ENCODE measurements at places on chromosomes 5 and 9.

- DNase-seq = no peak
Observed at GRCh38 chr5:135851186-135851914, 16.9 kb downstream of the SLC25A48 start.

DNA sequence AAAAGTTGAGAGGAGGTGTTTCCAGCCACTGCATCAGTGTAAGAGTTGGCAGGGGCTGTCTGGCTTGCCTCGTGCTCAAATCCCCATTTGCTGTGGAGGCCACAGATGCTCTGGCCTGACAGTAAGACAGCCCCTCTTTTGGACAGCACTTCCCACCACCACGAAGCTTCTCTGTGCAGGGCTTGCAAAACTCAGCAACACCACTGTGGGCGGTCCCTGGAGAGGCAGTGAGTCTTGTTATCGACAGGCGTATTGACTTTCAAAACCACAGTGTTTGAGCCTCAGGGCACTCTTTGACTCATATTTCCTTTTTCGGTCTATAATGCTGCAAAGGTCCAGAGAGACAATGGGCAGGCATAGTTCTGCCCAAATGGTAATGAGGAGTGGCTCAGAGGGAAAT is 539.5 kb downstream of the EBF1 start:
- no peak for DNase-seq

GRCh38 chr5:134545070-134545868 is 19.8 kb downstream of the JADE2 start:
- no peak for DNase-seq

DNA sequence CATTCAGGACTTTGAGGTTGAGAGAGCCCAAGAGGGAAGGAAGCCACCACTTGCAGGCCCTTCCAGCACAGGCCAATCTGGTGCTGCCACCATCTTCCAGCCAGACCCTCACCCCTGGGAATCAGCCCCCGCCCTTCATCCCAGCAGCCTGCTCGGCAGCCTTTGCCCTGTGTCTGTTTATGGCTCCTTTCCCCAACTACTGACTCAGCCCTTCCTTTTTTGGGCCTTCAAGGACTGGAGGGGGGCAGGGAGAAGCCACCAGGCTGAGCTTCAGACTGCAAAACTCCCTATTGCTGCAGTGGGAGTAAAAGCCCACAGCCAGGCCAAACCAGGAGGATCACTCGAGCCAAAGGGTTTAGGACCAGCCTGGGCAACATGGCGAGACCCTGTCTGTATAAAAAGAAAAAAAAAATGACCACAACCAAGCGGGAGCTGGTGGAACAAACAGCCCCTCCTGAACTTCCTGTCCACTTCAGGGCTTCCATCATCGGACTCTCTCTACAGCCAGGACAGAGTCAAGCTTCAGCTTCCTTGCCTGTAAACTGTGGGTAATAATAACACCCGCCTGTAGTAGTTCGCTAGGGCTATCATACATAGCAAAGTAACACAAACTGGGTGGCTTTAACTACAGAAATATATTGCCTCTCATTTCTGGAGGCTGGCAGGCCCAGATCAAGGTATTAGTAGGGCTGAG is 85.9 kb upstream of the IL17B start:
- DNase-seq = no peak

GRCh38 chr5:82058710-82059109 is 86.9 kb downstream of the ATG10 start:
- DNase-seq = no peak

GRCh38 chr5:101390151-101390908 is 487.2 kb upstream of the ST8SIA4 start:
- peak; percentile 44 for DNase-seq

DNA sequence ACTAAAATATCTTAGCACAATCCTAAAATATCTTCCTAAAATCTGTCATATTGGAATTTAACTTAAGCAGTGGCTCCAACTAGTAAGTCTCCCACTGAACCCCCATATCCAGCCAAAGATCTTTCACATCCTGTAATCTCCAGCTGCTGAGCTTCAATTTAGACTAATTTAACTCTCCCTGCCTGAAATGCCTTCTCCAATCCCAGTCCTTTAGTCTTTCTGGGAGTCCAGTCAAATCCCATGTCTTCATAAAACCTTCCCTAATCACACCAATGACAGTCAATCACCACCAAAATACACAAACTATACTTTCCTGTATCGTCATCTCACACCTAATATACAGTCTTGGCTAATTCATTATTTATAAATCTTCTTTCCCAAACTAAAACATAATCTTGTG is 607 bp upstream of the KLHL3 start:
- DNase-seq = no peak

DNA sequence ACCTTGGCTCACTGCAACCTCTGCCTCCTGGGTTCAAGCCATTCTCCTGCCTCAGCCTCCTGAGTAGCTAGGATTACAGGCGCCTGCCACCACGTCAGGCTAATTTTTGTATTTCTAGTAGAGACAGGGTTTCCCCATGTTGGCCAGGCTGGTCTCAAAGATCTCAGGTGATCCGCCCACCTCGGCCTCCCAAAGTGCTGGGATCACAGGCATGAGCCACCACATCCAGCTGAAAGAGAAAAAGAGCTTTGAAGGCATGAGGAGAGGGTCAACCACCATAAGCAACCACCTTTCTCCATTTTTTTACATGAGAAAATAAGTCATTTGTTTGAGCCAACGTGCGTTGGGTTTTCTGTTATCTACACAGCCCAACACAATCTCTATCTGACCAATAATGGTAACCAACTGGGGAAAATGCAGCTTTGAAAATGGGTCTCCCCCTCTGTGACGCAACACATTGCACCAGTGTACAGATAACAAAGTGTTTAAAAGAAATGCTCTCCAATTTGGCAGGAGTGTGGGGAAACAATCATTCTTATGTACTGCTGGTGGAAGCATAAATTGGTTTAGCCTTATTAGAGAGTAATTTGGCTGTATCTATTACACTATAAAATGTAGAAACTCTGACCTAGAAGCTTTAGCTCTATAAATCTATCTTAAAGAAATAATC is 45.8 kb upstream of the ZBTB43 start:
- no peak for DNase-seq

GRCh38 chr5:77709993-77710685 is 66.0 kb downstream of the TBCA start:
- DNase-seq = no peak

- no peak for DNase-seq
Observed at GRCh38 chr5:52987711-52988331, 1.3 kb upstream of the ITGA2 start.

GRCh38 chr5:79619854-79620253 is 7.6 kb downstream of the TENT2 start:
- no peak for DNase-seq

DNA sequence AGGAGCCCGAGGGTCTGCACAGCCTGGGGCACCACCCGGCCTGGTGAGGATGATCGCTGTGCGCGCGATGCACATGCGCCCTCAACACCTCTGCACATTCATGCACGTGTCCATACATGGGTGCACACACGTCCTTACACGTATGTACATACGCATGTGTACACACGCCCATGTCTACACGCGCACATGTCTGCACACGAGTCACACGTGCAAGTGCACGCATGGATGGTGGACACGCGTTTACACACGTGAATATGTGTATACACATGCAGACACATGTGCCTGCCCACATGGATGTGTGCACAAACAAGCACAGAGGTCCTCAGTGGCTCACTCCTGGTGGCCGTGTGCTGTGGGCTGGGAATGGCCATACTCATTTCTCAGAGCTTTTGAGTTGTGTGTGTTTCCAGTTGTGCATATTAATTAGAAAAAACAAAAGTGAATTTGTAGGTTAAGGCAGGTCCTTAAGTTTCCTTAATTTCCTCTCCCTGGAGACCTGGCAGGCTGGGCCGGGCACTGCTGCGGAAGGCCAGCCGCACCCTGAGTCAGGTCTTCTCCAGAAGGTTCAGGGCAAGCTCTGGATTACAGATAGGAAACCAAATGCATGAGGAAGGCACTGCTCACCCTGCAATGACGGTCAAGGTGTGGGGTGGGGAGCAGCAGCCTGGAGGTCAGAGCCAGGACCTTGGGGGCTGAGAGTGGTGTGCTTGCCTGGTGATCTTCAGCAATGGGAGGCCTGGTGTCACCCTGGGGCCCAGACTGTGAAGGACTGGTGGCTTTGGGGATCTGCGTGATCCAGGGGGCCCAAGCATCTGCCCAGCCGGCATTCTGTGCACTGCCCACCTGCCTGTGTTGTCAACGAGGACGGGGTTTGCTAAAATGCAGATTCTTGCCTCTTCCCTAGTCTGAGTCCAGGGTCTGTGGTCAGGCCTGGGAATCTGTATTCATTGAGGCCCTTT is 1.3 kb upstream of the RNU6ATAC start:
- DNase-seq = no peak
